ENCODE measurements at places on chromosomes 1 and 21. TPM values are rescaled to one million over a fixed set of nuclear protein-coding genes. Genes with fewer than 3 reads are reported as not detected.

DNA sequence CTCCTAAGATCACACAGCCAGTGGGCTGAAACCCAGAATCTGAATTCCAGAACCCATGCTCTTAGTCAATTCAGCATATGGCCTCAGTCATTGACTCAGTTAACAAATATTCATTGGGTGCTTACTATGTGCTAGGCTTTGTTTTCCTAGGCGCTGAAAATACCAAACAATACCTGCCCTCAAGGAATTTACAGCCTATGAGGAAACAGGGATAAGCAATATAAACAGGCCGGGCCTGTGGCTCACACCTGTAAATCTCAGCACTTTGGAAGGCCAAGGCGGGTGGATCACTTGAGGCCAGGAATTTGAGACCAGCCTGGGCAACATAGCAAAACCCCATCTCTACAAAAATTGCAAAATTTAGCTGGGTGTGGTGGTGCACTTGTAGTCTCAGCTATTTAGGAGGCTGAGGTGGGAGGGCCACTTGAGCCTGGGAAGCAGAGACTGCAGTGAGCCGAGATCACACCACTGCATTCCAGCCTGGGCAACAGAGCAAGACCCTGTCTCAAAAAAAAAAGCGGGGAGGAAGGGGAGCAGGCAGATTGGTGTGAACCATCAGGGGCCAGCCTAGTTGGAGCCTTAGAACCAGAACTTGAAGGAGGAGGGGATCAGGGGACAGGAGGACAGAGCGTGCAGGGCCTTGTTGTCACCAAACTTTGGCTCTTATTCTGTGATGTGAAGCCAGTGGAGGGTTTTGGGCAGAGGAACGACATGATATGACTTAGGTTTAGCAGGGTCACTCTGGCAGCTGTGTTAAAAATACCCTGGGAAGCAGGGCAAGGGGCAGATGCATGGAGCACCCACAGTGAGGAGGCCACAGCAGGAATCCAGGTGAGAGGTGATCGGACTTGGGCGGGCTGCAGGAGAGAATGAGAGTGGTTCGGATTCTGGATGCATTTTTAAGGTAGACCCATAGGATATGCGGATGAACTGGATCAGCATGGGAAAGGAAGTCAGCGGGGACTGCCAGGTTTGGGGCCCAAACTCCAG, 5.8 kb downstream of the TINAGL1 start:
- DNase-seq: no peak
- H3K4me3 ChIP-seq: peak overlapping the region; percentile 89
- H3K4me1 ChIP-seq: peaks cover 40% of the 10 kb centered on the region
- H3K27me3 ChIP-seq: no peaks in the 10 kb centered on the region
- H3K36me3 ChIP-seq: peaks cover 37% of the 10 kb centered on the region
- H3K27ac ChIP-seq: peak overlapping the region; percentile 97

DNA sequence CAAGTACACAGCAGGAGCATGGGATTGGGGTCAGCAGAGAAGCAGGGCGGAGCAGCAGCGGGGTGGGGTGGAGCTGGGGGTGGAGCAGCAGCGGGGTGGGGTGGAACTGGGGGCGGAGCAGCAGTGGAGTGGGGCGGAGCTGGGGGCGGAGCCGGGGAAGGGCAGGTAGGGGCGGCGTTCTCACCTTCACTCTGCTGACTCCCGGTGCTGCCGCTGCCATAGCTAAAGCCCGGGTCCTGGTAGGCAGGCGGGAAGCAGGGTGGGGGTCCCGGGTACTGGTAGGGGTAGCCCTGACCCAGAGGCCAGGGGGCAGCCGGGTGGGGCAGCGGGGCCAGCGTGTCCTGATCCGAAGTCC, 6.7 kb downstream of the TAS1R3 start:
- peaks cover 60% of the 10 kb centered on the region for H3K36me3 ChIP-seq
- H3K27me3 ChIP-seq: no peaks in the 10 kb centered on the region
- no peak overlapping the region for H3K27ac ChIP-seq
- H3K4me3 ChIP-seq: no peak overlapping the region

DNA sequence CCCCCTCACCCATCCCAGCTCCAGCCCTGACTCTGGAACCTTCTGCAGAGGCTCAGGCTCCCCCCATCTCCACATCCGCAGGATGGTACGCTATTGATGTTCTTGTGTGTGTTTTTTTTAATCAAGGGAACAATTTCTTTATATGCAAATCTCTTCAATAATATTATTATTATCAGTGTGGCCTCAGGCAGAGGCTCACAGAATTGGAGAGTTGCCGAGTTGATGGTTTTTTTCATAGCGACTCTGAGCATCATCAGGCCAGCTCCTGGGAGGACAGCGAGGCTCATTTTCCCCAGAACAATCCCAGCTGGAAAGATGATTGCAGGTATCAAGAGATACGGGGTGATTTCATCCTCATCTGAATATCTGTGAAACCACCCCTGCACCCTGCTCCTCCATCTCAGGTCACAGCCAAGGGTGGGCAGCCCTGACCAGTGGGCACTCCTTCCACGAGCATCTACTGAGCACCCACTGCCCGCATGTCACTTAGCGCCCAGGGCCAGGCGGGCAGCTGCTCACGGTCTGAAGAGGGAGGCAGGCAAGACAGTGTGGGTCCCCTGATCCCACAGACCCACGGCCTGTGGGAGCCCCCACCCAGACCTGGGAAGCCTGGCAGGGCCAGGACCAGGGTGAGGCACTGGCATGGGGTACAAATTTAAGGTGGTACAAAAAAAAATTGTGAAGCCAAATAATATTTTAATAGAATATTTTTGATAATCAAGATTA, 245.6 kb upstream of the VAMP3 start:
- no peaks in the 10 kb centered on the region for H3K27me3 ChIP-seq
- no peaks in the 10 kb centered on the region for H3K36me3 ChIP-seq
- H3K27ac ChIP-seq: no peak overlapping the region

The TRABD2B gene
- 7.9 TPM for total RNA-seq

DNA sequence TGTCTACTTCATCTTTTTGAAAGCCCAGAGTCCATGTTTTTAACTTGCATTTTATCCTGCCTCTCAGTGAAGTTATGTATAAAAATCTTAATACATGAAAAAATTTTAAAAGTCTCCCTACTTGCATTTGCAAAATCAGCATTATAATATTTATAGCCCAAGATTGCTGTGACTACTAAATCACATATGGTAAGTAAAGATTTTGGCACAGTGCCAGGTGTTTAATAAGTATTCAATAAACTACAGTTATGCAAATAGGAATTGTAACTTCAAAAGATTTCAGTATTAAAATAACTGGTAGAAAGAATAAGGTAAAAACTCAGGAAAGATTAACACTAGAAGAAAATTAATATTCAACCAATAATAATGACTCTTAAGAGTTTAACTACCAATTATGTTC, 641.7 kb downstream of the LRRIQ3 start:
- H3K4me1 ChIP-seq: no peaks in the 10 kb centered on the region
- no peak for DNase-seq
- H3K4me3 ChIP-seq: no peak overlapping the region
- no peaks in the 10 kb centered on the region for H3K27me3 ChIP-seq
- no peak overlapping the region for H3K27ac ChIP-seq

- no peak for DNase-seq
- no peak overlapping the region for H3K4me3 ChIP-seq
- no peaks in the 10 kb centered on the region for H3K27me3 ChIP-seq
These were observed 4.8 kb downstream of the FAM131C start for GRCh38 chr1:16068356-16069270.

DNA sequence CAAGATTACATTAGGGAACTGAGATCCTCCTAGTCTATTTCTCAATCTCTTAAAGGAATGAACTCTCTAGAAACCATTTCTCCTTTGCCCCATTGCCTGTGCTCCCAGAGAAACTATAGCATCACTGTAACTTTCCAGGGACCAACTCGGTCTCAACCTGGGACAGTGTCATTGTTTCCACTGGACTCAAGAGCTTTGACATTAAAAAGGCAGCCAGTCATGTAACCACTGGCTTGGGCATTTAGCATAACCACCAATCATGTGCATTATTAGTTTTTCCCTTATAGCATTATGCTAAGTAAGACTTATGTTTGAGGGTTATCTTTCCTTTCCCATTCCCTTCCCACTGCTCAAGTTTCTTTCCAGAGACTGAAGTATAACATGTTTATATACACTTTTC, 18.2 kb downstream of the TEX38 start:
- H3K27ac ChIP-seq: no peak overlapping the region
- H3K36me3 ChIP-seq: peaks cover 63% of the 10 kb centered on the region
- H3K27me3 ChIP-seq: no peaks in the 10 kb centered on the region
- no peak overlapping the region for H3K4me3 ChIP-seq
- DNase-seq: no peak

- no peaks in the 10 kb centered on the region for H3K27me3 ChIP-seq
- no peaks in the 10 kb centered on the region for H3K4me1 ChIP-seq
- no peaks in the 10 kb centered on the region for H3K36me3 ChIP-seq
- DNase-seq: no peak
These were observed 6.0 kb upstream of the RGS4 start for GRCh38 chr1:163063143-163063542.

DNA sequence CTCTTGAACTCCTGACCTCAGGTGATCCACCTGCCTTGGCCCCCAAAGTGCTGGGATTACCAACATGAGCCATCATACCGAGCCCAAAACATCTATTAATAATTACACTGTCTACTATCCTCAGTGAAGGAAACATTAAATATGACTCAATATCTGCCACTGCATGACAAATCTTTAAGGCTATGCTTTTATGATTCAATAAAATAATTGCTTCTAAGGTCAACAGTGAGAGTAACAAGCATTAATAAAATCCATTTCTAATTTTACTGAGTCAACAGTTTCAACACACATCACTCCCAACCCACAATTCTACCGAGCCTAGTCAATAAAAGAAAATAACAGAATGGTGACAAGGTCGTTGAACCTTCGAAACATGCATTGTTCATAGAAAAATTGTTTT, 125.5 kb upstream of the CHRM3 start:
- no peak overlapping the region for H3K4me3 ChIP-seq
- no peaks in the 10 kb centered on the region for H3K36me3 ChIP-seq
- H3K27ac ChIP-seq: no peak overlapping the region
- H3K27me3 ChIP-seq: no peaks in the 10 kb centered on the region
- no peak for DNase-seq

DNA sequence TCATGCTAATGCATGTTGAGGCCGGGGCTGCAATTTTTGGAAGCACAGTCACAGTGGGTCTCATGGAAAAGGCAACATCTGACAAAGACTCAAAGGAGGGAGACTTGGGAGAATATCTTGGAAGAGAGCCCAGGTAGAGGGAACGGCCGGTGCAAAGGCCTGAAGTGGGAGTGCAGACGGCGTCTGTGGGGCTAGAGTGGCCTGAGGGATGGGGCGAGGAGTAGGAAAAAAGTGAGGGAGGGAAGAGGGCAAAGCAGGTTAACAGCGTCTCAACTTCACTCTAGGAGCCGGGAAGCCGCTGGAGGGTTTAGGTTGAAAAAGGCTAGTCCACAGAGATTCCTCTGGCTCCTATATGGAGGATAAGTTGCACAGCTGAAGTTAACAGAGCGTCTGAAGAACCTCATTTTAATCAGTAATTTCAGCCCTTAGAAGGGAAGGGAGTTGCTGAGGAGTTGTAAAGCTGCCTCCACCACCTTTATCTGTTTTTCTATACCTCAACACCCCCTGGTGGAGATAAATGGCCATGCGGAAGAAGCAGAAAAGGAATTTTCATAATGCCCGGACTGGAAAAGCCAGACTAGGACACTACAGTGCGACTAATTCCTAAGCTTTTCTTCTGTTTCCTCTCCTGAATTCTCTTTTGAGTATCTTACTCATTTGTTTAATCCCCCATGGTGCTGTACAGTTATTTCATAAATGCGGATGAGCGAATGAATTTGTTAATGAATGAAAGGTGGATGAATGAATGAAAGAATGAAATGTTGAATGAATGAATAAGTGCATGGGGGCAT, 78.7 kb upstream of the ZNF281 start:
- DNase-seq: no peak
- no peak overlapping the region for H3K4me3 ChIP-seq
- H3K36me3 ChIP-seq: no peaks in the 10 kb centered on the region
- no peaks in the 10 kb centered on the region for H3K27me3 ChIP-seq
- no peak overlapping the region for H3K27ac ChIP-seq

The GADD45A gene
- total RNA-seq: 111 TPM

- DNase-seq: no peak
- no peak overlapping the region for H3K4me3 ChIP-seq
- H3K4me1 ChIP-seq: no peaks in the 10 kb centered on the region
- H3K36me3 ChIP-seq: no peaks in the 10 kb centered on the region
- no peaks in the 10 kb centered on the region for H3K27me3 ChIP-seq
These were observed 45.6 kb downstream of the DDX20 start for GRCh38 chr1:111801071-111801850.

DNA sequence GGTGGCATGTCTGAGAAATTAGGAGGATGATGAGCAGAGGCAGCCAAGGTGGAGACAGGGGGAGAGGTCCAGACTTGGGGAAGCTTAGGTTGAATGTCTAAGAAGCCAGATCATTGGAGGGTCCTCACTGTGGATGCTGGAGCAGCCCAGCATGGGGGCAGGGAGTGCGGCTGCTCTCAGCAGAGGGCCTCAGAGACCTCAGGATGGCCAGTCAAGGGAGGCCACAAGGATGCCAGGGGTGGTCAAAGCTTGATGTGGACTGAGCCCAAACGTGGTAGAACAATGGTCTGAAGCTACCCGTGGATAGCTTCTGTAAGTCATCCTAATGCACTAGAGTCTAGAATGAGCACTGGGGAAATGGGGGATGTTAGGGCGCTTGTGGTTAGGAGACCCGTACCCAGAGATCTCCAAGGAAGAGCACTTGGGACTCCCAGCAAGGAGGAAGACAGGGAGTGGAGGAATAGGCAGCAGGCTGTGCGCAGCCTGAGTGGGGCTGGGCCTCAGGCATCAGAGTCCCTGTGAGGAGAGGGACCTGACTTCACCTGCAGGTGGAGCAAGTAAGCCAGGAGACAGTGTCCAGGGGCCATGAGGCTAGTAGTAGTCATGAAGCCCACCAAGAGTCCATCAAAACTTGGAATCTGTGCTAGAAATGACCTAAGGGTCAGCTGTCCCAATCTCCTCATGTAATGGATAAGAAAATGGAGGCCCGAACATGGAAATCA, 4.3 kb upstream of the S100A9 start:
- H3K4me1 ChIP-seq: no peaks in the 10 kb centered on the region
- H3K27me3 ChIP-seq: no peaks in the 10 kb centered on the region
- no peak for DNase-seq
- no peak overlapping the region for H3K4me3 ChIP-seq
- H3K27ac ChIP-seq: no peak overlapping the region
- H3K36me3 ChIP-seq: no peaks in the 10 kb centered on the region

The IGSF3 gene
- total RNA-seq: 0.64 TPM

The MYOG gene
- total RNA-seq: not detected

GRCh38 chr1:98222706-98223105, 301.9 kb upstream of the DPYD start:
- H3K36me3 ChIP-seq: no peaks in the 10 kb centered on the region
- H3K4me3 ChIP-seq: no peak overlapping the region
- no peaks in the 10 kb centered on the region for H3K4me1 ChIP-seq
- H3K27me3 ChIP-seq: no peaks in the 10 kb centered on the region
- no peak overlapping the region for H3K27ac ChIP-seq
- no peak for DNase-seq

- no peak overlapping the region for H3K4me3 ChIP-seq
- no peaks in the 10 kb centered on the region for H3K36me3 ChIP-seq
- DNase-seq: no peak
- H3K27ac ChIP-seq: no peak overlapping the region
- no peaks in the 10 kb centered on the region for H3K27me3 ChIP-seq
These were observed 115.9 kb downstream of the RHOU start for GRCh38 chr1:228851193-228851592.

GRCh38 chr1:174789399-174789798, 210.3 kb upstream of the CACYBP start:
- H3K4me3 ChIP-seq: no peak overlapping the region
- peaks cover 10% of the 10 kb centered on the region for H3K4me1 ChIP-seq
- no peak for DNase-seq

The TSPEAR gene
- not detected for total RNA-seq

The PTPRU gene
- 32.7 TPM for total RNA-seq

- no peak overlapping the region for H3K27ac ChIP-seq
- DNase-seq: no peak
- no peak overlapping the region for H3K4me3 ChIP-seq
- H3K36me3 ChIP-seq: no peaks in the 10 kb centered on the region
- H3K4me1 ChIP-seq: no peaks in the 10 kb centered on the region
These were observed 251.1 kb upstream of the RAB4A start for GRCh38 chr1:229019663-229020271.

All from ascending aorta (tissue), 2 donors.